ENCODE measurements at places on chromosomes 12 and 14.

DNA sequence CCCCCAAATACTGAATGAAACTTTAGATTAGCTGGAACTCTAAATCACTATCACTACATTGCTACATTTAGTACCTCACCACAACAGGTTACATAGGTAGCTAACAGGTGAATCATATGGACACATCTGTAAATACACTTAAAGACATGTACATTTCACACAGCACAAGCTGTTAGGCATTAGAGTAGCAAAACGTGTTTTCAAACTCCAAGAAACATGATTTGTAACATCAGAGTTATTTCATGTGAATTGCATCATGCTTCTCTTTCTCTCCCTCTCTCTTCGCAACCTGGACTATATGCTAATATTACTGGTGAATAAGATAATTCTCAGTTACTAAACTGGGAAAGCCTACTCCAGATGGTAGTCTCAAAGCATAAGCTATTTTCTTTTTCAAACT is 4.3 kb downstream of the SEL1L start:
- no peak for DNase-seq

DNA sequence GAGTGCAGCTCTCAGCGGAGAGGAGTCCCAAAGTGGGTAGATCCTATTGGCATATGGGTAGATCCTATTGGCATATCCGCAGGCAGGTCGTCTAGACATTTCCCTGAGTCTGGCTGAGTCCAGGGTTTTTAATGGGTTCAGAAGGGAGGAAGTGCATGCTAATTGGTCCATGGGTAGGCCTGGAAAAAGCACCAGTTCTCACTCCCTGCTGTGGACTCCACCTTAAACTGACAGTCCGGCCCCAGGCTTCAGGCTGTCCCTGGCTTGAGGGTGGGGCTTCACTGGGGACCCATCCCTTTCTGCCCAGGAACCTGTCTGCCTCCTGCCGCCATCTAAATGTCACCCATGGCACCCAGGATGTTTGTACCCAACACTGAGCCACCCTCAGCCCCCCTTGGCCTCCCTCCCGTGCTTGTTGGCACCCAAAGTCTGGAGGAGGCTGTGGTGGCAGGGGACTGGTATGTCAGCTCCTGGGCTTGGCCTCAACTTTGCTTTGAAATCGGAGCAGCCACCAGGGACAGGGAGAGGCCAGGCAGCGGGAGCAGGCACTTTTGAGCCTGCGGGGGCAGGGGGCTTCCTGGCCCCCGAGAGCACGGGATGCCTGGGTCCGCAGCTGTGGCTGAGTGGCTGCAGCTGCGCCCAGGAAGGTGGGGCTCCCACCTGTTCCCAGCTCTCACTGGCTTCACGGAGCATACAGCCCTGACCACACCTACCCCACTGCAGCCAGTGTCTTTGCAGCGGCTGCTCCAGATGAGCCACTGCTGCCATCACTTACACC is 29.6 kb upstream of the YAF2 start:
- DNase-seq, result no peak

- DNase-seq, result no peak
These were observed 1071.1 kb upstream of the FLRT2 start for GRCh38 chr14:84458881-84459280.

- DNase-seq, result no peak
These were observed 229.1 kb upstream of the RTL1 start for GRCh38 chr14:101132588-101132987.

- DNase-seq, result peak; percentile 11
These were observed 436 bp downstream of the VPS33A start for GRCh38 chr12:122265886-122266229.

DNA sequence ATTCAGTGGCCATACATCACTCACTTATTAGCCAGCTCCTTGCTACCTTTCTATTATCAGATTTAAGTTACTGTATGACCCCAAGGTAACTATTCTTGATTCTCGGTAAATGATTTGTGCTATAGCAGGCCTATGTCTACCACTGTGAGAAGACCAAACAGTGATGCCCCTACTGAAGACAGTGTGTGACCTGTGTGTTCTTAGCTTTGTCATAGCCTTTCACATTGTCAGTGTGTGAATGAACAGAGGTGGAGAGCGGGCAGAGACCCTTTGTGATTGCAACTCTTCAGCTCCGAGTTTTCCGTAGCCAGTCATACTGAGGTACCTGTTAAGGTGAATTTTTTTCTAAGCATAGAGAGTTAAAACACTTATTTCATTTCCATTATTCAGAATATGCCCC is 294.0 kb downstream of the LRFN5 start:
- no peak for DNase-seq

DNA sequence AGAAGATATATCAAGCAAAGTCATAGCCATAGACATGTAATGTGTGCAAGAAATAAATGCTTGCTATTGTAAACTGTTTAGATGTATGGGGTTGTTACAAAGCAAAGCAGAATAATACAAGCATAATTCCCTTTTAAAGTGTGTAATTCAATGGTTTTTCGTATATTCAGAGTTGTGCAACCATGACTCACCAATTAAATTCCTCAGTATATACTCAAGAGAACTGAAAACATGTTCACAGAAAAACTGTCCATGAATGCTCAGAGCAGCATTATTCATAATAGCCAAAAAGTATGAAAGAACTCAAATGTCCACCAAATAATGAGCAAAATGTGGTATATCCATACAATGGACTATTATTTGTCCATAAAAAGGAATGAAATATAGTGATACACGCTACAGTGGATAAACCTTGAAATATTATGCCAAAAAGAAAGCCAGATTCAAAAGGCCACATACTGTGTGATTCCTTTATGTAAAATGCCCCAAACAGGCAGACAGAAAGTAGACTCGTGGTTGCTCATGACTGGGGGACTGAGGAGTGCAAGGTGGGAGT is 9.3 kb downstream of the GXYLT1 start:
- DNase-seq, result no peak

DNA sequence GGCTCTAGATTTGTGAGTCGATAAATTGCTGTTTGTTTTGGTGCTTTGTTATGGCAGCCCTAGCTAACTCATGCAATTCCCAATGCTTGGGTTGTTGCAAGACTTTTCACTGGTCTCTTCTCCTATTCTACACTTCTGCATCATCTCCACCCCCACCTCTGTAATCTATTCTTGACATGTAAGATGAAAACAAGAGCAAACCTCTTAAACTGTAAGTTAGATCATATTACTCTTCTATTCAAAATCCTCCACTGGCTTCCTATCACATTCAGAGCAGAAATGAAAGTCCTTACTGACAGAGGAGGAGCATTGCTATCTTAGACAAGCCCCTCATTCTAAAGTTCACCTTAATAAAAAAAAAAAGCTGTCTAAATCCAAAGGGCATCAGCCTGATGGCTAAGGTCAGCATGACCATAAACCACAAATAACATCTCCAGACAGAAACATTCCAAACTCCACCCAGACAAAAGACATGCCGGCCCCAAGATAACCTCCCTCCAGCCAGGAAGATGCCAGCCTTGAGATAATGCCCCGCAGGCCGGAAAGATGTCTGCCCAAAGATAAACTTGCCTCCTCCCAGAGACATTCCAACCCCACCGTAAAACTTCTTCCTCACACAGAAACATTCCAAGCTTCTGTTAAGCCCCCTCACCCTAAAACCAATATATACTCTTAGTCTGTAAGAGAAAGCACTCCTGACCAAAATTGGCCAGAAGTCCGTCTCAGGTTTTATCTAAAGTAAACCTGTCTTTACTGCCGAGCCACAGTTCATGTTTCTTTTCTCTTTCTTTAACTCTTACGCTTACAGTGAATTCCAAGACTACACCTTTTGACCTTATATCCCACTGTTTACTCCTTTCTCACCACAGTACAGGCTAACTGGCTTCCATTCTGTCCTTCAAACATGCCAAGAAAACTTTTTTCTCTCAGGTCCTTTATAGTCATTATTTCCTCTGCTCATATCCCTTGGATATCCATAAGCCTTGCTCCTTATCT is 308.9 kb downstream of the KCNH5 start:
- no peak for DNase-seq

DNA sequence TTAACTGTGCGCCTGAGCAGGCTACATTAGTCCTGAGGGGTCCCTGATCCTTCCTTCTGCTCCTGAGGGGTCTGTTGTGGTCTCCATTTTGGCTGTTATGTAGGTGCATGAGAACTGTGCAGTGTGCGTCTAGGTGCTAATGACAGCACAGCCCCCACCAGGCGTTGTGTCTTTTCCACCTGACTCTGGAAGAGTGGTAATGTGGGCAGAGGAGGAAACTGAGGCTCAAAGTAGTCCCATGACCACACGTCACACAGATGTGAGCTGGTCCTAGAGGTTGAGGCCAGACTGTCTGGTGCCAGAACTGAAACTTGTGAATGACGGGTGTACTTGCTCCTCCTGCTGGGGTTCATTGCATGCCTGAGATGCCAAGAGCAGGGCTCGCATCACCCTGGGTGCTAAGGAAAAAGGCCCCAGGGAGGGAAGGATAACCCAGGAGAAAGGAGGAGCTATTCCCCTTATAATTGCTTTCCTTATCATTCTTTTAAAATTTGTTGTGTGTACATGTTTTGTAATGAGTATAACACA is 111.8 kb downstream of the SLC25A47 start:
- no peak for DNase-seq

- no peak for DNase-seq
These were observed 60.0 kb downstream of the AACS start for GRCh38 chr12:125125271-125125670.

DNA sequence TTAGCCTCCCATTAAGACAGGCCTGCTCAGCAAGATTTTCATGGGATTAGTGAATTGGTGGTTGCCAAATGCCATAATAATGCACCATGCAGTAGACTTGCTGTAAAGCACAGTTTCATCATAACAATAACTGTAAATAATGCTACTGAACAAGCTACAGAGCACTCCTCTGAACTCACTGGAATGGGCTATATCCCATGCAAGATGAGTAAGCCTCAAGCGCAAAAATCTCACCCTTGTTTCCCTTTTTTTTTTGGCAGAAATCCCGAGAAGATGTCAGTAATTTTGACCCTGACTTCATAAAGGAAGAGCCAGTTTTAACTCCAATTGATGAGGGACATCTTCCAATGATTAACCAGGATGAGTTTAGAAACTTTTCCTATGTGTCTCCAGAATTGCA is 145.9 kb upstream of the HIF1A start:
- DNase-seq, result no peak

GRCh38 chr12:124365726-124366430 is 71.0 kb downstream of the RFLNA start:
- DNase-seq, result no peak

- no peak for DNase-seq
These were observed 10.1 kb upstream of the C14orf39 start for GRCh38 chr14:60495946-60496345.

DNA sequence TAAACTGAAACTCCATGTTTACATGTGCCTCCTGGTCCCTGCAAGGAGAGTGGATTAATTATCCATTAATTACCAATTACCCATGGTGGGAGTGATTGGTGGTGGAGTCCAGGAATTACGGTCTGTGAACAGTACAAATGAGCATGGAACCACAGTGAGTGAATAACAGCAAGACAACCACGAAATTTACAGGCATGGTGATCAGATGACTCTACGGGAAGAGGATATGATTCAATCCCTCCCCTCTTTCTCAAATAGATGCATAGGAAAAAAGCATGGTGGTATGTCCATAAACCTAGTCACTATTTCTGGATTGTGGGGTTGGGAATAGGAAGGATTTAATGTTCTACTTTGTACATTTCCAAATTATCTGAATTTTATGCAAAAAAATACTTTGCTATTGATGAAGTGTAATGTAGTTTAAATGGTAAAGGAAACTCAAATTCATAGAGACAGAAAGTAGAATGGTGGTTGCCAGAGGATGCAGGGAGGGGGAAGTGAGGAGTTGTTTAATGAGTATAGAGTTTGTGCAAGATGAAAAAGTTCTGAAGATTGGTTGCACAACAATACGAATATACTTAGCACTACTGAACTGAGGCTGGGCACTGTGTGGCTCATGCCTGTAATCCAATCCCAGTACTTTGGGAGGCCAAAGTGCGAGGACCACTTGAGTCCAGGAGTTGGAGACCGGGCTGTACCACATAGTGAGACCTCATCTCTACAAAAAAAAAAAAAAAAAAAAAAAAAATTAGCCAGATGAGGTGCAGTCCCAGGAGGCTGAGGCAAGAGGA is 41.2 kb upstream of the C12orf75 start:
- no peak for DNase-seq

- DNase-seq, result no peak
These were observed 121.1 kb downstream of the PRMT8 start for GRCh38 chr12:3611860-3612703.

DNA sequence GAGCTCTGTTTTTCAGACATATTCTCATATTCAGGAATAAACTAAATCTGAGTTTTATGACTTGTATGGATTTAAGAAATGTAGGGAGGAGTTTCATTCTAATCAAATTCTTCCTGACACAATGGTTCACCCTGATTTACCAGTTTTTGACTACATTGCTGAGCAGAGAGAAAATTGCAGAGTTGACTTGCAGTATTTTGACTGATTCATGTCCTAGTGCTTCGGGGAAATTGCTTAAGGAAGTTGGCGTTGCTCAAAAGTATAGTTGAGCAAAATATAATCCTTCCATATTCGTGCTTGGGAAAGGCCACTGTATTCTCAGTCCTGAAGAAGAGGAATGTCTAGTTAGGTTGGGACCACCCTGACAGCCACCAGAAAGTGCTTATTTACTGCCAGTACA is 1.3 kb upstream of the TWF1 start:
- no peak for DNase-seq

DNA sequence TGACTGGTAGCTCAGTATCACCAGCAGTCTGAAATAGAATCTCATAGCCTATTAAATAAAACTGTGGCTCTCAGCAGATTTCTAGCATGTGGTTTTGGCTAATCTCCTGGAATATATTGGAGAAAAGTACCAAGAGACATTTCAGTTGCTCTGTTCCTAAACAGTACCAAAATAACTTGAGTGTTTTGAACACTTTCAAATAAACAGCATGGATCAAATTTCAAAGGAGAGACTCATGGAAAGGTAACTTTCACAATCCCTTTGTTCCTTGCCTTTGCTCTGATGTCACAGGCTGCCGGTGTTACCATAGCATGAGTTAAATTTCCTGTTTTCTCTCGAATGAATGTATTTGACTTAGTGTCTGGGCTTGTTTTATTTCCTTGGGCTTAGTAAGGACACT is 3.4 kb downstream of the ARG2 start:
- no peak for DNase-seq

GRCh38 chr12:27237790-27238771 is 6.0 kb upstream of the STK38L start:
- no peak for DNase-seq

GRCh38 chr12:113174461-113175384 is 10.6 kb downstream of the DDX54 start:
- DNase-seq, result peak; percentile 45

GRCh38 chr12:131379738-131380137 is 331.2 kb upstream of the SFSWAP start:
- DNase-seq, result no peak

- DNase-seq, result no peak
These were observed 89.9 kb upstream of the IGF1 start for GRCh38 chr12:102570256-102570655.

- no peak for DNase-seq
These were observed 450 bp downstream of the SINHCAF start for GRCh38 chr12:31325524-31325875.
